ENCODE measurements at places on chromosomes 5 and 9.

- DNase-seq = no peak
These were observed 57.4 kb downstream of the LHFPL2 start for GRCh38 chr5:78591138-78591612.

DNA sequence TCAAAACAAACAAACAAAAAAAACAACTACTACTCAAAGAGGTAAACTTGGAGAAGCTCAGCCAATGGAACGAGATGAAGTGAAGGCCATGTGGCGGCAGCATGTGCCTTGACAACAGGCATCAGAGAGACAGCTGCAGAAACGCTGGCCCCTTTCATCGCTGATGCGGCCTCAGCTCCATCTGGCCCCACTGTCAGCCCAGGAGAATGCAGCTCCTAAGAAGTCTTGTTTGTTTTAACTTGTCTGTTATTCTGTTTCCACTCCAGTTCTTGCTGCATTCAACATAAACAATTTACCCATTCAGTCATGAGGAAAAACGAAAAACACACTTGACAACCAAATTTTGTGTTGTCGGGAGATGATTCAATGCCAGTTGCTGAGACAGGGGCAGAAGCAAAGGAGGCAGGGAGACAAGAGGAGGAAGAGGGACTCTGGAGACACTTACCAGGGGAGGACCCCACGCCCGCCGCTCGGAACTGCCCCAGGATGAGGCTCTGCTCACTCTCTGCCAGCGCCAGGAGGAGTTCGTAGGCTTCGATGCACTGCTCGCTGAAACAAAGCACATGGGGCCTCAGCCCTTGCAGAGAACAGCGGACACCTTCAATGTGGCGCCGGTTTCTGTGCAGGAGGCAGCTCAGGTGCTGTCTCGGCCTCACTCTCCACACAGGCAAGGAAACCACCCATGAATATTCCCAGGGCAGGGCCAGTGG, 91.2 kb downstream of the DCP2 start:
- DNase-seq = no peak

GRCh38 chr5:40627706-40628105, 52.0 kb upstream of the PTGER4 start:
- no peak for DNase-seq

- no peak for DNase-seq
These were observed 2125.8 kb upstream of the WWC1 start for GRCh38 chr5:166165596-166165995.

DNA sequence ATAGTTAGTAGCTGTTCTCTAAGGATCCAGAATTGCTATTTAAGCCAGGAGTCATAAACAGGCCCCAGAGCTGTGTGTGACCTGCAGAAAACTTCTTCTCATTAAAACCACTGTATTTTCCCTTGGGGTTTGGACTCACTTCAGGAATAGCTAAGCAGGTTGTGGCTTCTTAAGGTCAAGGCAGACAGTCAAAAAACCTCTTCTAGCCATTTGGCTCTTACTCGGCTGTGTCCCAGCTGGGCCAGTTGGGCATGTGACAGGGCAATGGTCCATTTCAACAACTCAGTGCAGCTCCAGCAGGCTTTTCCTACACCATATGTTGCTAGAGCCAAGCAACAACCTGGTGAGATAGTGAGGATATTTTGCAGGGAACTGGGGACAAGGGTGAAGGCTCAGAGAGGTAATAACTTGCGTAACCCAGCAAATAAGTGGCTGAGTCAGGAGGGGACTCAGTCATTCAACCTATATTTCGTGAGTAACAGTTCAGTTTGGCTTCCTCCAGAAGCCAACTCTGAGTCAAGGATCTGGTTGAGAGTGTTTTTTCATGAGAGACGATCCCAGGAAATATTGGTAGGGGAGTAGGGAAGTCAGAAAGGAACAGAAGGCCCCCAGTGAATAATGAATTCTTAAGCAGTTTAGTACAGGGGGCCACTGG, 115.4 kb upstream of the PPP2R2B start:
- DNase-seq = no peak

GRCh38 chr5:108437425-108437824, 55.5 kb upstream of the FBXL17 start:
- no peak for DNase-seq

GRCh38 chr5:127612441-127613141, 36.3 kb upstream of the CTXN3 start:
- DNase-seq = no peak
